Lung microvascular endothelial cell (primary cell): ENCODE measurements at places on chromosomes 6 and 20. TPM values are rescaled to one million over a fixed set of nuclear protein-coding genes. Genes with fewer than 3 reads are reported as not detected.

MAP7 gene
- total RNA-seq = 0.40 and 0.44 TPM in 2 replicates

MAPK13 gene
- total RNA-seq = 3.2 and 4.1 TPM in 2 replicates

HEY2 gene
- 0.22 TPM in 1 of 2 replicates, not detected in the other for total RNA-seq

- no peak for DNase-seq
These were observed 384.5 kb upstream of the SULF2 start for GRCh38 chr20:48169650-48170225.

HLA-DRA gene
- not detected in 2 replicates for total RNA-seq

DNA sequence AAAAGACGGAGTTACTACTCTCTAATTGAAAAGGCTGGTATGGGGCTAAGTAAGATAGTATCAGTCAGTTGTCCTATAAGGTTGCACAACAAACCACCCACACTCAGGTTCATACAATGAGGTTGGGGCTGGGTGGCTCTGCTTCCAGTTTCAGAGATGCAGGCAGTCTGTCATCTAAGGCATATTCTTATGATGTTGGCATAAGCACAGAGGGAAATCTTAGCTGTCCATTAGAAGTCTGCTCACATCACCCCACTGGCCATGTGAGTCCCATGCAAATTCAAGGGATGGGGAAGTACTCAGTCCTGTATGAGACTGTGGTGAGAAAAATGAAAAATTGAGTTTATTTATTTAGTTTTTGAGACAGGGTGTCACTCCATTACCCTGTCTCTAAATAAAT, 118.6 kb downstream of the LAMP5 start:
- no peak for DNase-seq
